ENCODE measurements at places on chromosomes 13 and 19.

DNA sequence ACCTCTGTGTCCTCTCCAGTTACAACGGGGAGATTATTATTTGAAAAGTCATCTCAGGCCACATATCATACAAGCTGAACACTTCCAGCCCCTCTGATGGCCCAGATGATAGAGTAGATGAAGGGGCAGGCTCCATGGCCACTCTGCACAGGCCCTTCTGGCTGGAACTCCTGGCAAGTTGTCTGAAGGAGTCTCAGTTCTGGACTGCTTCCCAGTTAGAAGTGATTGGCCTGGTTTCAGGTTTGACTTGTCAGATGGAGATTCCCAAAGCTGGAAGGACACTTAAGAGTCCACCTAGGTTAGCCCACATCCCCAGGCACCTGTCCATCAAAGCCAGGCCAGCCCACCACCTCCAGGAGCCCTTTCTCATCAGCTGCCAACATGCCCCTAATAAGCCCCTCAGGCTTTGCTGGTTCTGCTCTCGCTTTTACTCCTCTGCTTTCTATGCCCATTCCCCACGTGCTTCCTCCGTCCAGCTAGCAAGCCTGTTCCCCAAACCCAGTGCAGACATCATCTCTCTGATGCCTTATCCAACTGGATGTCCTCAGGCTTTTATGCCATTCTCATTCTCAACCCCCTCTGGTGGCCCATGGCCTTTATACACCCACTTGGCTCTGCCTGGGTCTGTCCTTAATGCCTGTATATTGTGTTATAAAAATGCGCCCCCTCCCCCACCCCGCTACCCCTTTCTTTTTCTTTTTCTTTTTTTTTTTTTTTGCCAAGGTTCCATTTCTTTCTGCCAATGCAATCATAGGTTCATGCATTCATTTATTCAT, 56.5 kb downstream of the HSPH1 start:
- no peak for DNase-seq

DNA sequence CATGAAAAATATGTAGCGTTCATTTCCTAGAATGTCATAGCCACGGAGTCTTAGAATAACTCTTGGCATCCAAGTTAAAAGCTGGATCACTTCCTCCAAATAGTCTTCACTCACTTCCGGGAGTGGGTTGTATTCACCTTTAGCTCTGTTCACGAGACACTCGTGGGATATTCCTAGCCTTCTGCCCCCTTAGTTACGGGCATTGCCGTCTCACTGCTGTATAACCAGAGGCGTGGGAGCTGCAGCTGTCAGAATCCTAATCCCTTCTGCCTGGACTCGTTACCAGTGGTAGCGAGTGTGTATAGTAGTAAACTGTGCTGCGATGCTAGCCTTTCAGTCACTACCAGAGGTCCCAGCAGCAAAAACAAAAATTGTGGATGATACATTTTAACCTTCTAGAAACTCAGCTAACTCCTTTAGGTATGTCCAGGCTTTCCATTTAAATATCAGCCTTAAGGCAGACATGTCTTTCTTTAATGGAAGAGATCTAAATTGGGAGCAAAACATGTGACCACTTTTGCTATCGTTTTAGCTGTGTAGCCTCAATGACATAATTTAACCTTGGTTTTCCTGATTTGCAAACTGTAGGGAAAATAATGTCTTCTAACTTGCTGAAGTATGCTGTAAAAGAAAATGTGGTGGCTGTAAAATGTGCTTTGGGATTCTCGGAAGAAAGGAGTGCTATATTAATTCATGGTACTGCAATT, 34.1 kb downstream of the ERCC5 start:
- no peak for DNase-seq

GRCh38 chr19:49488046-49488862, 846 bp downstream of the RPL13A start:
- DNase-seq: no peak

DNA sequence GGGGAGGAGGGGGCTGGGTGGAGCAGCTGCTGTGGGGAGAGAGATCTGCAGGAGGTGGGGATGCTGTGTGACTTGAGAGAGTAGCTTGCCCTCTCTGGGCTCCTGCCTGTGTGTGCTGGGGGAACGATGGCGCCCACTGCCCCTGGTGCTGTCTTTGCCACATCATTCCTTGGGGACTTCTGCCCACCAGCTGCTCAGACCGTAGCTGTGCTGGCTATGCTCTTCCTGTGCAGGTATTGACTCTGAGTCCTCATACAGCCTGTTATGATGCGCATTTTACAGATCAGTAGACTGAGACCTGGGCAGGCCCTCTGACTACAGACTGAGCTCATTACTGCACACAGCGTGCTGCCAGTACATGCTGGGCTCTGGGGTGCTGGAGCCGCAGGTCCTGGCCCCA, 51.1 kb downstream of the DNM2 start:
- no peak for DNase-seq

GRCh38 chr13:104286566-104287290, 1220.5 kb upstream of the SLC10A2 start:
- DNase-seq: no peak

DNA sequence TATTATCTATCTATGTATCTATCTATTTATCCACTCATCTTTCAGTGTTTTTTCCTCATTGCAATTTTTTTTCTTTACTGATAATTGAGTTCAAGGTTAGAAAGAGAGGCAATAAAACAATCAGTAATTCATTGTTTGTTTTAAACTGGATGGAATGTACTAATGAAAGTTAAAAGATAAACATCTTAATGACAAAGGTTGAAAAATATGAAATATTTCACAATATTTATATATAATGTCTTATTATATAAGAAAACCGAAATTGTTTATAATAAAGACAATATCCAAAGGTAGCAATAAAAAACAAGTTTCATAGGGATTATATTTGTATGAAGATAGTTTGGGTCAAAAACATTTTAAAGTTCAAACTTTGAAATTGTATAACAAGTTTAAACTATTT, 1015.5 kb upstream of the MIR17HG start:
- no peak for DNase-seq

GRCh38 chr19:5953680-5954213, 24.2 kb downstream of the RANBP3 start:
- DNase-seq: peak; percentile 84

DNA sequence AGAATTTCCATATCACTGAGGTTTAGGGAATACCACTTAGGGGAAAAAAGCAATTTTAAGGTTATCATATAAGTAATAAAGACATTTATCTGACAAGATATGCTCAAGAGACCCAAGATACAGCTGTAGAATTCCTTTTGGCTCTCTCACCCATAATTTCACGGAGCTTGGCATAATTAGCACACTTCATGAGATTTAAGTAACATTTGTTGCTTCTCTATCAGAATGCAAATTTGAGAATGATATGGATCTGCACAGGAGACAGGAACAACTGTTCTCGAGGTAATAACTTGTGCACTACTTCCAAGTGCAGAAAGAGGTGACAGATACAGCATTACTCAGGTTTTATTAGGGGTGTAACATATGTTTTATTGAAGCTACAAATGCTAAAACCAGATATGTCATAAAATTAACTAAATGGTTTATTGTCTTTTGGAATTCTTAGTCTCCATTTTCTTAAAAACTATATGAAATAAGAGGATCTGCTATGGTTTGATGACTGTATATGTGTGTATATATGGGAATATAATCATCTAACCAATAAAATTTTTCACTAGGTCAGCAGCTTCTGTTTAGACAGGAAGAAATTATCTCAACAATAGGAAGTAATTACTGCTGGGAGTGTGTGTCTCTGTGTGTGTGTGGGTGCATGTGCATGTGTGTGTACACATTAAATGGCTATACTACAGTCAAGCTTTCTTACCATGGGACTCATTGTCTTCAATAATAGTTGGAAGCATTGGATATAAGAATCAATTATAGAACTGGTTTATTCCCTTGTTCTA, 401.3 kb downstream of the PCDH17 start:
- no peak for DNase-seq

- DNase-seq: no peak
Observed at GRCh38 chr19:6047741-6048251, 62.5 kb downstream of the RFX2 start.

- DNase-seq: no peak
Observed at GRCh38 chr13:112024577-112024976, 42.4 kb upstream of the SOX1 start.

DNA sequence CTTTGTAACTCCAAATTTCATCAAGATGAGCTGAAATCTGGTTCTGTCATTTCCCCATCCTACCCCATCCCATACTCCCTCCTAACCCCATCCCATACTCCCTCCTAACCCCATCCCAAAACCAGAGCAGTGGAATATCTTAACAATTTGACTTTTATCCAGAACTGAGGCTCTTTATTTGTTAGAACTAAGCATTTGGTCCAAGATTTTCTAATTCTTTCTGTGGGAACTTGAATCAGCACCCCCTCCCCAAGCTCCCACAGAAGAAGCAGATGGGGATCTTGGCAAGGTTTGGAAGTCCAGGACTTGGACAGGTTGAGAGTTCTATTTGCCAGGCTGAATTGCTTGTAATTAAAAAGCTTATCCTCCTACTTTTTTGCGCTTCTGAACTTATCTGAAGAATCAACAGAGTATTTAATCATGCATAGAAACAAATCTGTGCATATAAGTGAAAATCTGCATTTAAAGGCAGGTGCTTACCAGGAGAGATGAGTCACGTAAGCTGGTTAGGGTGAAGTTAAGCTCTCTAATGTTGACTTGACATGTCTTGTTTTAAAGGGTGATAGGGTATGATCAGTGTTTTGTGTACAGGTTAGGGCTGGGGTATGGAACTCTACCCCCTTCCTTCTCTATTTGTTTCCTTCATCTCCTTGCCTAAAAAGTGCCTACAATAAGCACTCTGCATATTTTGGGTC, 111.1 kb downstream of the COG6 start:
- peak; percentile 11 for DNase-seq

DNA sequence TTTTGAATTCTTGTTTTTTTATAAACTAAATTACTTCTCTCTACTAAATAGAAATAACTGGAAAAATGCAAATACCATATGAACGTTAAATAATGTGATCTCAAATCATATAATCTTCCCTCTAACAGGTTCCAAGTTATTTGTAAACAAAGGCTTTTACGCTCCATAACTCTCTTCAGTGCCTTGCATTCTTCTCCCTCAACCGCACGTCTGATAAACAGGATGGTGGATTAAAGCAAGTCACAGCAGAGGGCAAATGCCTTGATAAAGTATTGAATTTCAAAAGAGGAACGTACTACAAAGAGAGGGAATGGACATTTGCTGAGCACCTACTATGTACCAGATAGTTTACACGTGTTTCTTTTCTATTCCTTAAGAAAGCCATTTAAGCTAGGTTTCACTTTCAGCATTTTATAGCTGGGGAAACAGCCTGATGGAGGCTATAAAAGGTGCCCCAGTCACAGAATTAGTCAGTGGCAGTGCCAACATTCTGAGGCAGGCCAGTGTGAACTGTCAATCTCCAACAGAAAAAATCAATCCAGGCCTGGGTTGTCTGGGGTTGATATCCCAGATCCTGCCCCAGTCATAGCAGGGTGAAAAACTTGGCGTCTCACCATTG, 15.8 kb downstream of the MRPS31 start:
- DNase-seq: no peak

DNA sequence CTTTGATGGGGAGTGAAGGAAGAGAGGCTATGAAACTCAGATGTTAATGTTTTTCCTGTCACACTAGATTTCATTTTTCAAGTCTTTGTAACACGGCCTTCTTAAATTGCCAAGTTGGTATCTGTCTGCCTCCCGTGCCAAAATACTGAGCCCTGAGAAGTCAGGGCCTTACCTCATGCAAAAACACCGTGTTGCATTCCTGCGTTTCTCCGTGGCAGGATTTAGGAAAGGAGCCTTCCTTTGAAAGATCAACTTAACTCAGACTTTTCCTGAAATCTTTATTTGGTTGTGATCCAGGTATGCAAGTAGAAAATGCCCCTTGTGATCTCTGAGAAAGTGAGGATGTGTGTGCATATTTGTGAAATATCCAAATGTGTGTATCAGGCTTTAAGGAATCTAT, 1291.0 kb upstream of the SLC10A2 start:
- no peak for DNase-seq

- no peak for DNase-seq
Observed at GRCh38 chr13:113776231-113777125, 17.5 kb downstream of the TMEM255B start.

DNA sequence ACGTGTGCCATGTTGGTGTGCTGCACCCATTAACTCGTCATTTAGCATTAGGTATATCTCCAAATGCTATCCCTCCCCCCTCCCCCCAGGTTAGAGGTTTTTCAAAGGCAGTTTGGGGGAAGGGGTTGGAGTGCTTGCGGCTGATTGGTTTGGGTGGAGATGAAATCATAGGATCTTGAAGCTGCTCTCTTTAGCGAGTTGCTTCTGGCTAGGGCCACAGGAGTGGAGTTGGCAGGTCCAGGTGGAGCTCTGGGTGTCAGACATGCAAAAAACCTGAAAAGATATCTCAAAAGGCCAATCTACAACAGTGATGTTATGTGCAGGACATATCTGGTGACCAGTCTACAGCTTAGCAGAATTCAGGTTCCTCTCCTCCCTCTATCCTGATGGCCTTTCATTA, 32.6 kb upstream of the CXCL17 start:
- DNase-seq: no peak

GRCh38 chr19:11181488-11181887, 15.9 kb downstream of the KANK2 start:
- no peak for DNase-seq

DNA sequence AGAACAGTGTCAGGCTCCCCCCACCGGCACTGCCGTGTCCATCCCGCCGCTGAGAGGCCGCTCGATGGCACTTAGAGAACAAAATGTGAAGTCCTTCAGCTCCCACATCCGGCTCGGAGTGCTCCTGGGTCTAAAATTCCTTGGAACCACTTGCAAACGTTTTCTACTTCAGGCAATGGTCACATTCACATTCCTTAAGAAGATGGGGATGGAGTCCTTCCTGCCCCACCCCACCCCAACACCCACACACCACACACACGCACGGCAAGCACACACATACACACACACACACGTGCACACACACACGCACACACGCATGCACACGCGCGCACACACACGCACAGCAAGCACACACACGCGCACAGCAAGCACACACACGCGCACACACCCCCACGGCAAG, 83.4 kb downstream of the SOX1 start:
- no peak for DNase-seq

GRCh38 chr13:91302111-91302510, 45.4 kb upstream of the MIR17HG start:
- no peak for DNase-seq

DNA sequence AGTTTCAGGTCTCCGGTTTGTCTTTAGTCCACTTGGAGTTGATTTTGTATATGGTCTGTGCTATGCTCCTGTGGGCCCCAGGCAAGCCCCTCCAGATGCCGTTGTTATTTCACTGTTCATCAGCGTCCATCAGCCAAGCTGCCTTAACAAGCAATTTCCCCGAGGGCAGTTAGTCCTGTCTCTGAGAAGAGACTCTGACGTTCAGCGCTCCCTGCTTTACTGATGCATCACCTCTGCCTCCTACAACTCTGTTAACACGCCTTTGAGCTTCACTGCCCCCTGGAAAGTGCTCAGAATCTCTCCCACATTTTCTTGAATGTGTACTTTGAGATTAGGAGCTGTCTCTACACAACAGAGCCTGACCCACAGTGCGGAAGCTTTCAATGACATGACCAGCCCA, 41.8 kb upstream of the UBAC2 start:
- no peak for DNase-seq

- DNase-seq: no peak
Observed at GRCh38 chr19:34193439-34193838, 21.1 kb downstream of the LSM14A start.

GRCh38 chr13:79297128-79297527, 108.9 kb downstream of the RBM26 start:
- DNase-seq: no peak
